ENCODE measurements at places on chromosomes 3 and 15.

GRCh38 chr3:127000119-127000518, 17.2 kb downstream of the PLXNA1 start:
- DNase-seq = no peak

DNA sequence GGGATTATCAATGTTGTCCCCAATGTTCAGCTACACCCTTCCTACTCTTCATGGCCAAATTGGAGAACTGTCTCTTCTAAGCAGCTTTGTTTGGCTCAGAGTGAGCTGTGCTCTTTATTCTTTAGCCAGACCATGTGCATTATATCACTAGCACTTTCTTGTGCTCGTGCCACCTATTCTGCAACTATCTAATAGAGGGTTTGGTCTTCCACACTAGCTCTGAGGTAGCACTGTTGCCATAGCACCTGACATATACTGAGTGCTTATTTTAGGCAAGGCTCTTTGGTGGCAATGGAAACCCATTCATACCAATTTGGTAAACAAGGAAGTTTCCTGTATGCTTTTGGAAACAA, 394.3 kb upstream of the C2CD4B start:
- DNase-seq = no peak

GRCh38 chr15:44501768-44502366, 35.1 kb upstream of the EIF3J start:
- DNase-seq = no peak

DNA sequence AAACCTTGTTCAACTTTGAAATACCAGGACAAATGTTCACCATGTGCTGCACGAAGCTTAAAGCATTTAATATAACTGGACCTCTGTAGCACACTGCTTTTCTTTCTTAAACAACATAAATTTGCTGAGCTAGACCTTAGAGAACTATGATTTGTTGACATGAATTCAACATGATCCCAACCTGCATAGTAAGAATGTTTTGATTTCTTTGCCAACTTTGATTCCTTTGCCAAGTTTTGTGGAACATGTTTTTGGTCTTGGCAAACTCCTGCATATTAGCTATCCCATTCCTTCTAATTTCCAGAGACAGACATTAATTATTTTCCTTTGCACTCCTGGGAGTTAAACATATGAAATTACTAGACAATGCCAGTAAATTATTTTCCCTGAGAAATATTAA, 197.2 kb upstream of the RBMS3 start:
- DNase-seq = no peak

GRCh38 chr15:76439542-76439941, 103.0 kb downstream of the ISL2 start:
- DNase-seq = no peak

DNA sequence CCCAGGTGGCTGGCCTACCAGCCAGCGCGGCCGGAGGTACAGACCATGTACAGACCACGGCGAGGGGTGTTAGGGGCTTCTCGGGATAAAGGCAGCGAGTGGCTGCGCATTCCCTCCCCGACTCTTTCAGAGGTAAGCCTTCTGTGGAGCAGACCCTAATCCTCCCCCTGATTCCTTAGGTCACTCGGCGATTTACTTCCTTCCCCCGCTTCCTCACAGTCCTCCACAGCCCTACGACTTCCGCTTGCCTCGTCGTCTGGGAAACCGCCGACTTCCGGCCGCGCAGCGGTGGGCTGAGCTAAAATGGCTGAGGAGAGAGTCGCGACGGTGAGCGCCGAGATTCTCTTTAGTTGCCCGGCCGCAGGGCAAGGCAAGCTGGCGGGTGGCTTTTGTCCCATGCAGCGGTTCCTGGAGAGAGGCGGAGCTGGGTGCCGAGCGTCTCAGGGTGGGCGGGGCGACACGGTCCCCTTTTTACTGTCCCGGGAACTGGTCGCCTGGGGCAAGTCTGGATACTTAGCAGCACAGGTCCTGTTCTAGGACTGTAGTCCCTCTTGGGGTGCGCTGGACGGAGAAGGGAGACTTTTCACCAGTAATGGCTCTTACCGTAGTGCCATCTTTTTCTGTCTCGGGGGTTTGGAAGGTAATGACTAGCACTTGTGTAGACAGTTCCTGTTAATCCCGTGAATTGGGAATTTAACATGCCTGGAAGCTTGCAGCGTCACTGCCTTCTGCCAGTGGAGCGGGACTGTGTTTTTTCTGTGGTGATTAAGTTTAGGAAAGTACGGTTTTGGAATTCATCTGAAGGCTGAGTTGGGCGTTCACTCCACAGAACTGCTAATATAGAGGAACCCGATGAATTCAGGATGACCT, at the start of the genes BBS4 and HIGD2B:
Gene BBS4, plus strand, starts transcription at position 283 of the 870 bp plus-strand sequence. Its CDS starts 21 bp downstream, at position 304.
Gene HIGD2B, minus strand, starts transcription at position 258 of the 870 bp plus-strand sequence. CDS start 9,808 bp downstream, outside the sequence.
- DNase-seq = peak; percentile 97

- DNase-seq = no peak
Observed at GRCh38 chr3:74115906-74116305, 491.2 kb upstream of the PDZRN3 start.

DNA sequence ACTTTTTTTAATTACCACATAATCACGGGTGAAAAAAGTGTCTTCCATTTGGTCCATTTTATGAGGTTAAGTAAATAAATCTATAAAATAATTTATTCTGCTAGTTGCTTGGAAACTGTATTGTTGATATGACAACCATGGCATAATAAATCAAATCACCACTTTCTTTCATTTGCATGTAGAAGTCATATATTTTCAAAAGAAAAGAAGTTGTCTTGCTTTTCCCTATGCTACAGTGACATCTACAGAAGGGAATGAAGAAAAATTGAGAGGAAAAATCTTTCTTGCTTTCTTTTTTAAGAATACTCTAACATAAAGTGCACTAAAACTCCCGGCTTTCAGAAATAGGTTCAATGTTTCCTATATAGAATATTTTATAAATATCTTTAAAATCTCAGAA, 228.5 kb downstream of the ZBBX start:
- DNase-seq = no peak

- DNase-seq = peak; percentile 81
Observed at GRCh38 chr3:51734572-51734907, 27.7 kb downstream of the GRM2 start.

DNA sequence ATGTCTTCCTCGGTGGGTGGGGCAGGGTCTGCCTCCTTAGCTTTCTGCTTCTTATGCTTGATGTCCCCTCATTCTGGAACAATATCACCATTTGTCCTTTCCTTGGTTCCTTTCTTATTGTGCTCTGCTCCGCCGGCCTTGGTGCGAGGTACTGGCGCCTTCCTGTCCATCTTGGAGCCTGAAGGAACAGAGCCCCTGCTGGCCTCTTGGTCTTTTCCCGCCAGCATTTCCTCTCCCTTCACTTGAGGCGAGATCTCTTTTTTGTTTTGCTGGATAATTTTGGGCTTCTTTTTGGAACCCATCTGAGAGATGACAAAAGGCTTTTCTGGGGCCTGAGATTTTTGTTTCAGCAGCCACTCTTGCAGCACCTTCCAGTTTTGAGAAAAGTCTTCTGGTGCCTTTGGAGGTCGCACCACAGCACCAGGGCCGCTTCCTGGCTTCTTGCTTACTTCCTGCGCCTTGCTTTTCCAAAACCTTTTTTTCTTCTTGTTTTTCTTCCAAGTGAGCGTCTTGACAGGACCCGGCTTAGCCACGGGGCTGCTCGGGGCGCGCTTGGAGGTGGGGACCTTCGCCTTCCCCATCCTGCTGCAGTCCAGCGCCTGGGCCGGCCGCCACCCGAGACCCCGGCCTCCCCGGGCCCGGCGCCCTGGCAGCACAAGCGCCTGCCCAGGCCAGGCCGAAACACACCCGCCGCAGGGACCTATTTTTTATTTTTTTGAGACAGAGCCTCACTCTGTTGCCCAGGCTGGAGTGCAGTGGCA, 127.1 kb downstream of the KLF13 start:
- DNase-seq = no peak

GRCh38 chr15:80216911-80217310, 35.1 kb downstream of the CTXND1 start:
- DNase-seq = no peak

DNA sequence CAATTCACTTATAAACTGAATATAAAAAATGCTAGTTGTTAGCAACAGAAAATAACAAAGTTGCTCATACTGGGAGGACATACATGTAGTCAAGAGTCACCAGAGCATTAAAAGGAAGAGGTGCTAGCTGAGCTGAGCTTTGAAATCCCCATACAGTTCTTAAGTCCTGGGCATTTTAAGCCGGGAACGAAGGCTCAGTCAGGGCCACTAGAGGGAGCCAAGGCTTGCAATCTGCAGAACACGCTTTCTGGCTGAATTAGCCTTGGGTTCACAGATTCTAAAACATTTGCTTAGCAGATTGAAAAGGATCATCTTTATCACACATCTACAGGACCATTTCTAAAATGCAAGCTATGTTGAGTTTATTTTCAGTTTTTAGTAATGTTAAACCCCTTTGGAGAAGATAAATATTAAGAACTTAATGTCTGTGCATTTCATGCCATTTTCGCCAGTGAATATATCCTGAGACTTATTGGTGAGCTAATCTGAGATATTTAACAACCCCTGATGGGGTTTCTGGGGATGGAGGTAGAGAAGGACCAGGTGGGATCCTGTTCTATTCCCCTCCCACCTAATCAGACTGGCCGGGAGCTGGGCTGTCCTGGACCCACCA, 26.3 kb upstream of the MNS1 start:
- peak; percentile 87 for DNase-seq

- no peak for DNase-seq
Observed at GRCh38 chr15:101044625-101045235, 125.6 kb downstream of the LRRK1 start.

DNA sequence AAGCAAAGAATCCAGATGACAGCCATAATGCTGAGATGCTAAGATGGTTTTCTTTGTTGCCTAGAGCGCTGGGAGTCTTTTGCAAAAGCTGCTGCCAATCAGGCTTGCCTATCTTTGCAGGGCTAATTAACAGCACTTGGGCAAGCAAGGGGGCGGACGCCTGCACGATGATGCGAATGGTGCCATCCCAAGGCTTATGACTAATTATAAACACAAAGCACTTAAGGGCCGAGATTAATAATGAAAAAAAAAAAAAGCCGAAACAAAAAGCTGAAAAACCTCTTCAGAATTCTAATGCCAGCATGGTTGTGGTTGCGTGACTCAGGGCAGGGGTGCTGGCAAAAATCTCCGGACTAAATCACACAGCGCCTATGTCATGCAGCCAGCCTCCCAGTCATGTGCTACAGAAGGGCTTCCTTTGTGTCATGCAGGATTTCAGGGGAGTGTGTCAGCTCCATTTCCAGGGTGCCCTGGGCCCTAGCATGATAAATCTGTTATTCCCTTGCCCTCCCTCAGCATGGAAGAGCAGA, 185.0 kb upstream of the ANKRD28 start:
- no peak for DNase-seq

DNA sequence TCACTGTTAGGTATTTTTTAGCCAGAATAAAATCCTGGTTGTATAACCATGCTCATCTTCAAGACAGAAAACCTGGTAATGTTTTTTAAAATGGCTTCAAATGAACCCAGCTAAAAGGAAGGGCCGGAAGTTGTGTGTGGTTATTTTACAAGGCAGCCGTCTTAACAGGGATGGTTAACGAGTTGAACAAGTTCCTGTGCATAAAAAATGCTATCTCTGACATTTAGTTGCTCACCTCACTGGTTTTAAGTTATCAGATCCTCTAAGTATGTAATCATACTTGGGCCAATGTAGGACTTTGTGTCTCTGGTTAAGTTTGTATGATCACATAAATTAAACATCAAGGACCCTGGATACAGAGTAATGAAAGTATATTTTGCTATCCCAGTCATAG, 2.1 kb downstream of the ATP11B start:
- DNase-seq = peak; percentile 85

- DNase-seq = no peak
Observed at GRCh38 chr15:82165948-82166376, 96.6 kb downstream of the EFL1 start.

- DNase-seq = no peak
Observed at GRCh38 chr3:9767418-9767817, 2.3 kb downstream of the CAMK1 start.

DNA sequence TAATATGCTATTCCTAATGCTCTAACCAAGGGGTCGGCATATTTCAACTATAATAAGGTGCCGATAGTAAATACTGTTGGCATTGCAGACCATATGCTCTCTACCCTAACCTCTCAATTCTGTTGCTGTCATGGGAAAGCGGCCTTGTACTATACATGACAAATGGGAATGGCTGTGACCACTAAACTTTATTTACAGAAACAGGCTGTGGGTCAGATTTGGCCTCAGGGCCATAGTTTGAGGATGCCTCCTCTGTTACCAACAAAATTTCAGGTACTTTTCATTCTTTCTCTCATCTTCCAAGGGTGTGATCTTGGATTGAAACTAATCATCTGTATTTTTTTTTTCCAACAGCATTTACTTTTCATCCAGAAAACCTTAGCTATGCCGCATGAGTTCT, 242.0 kb downstream of the MAGI1 start:
- DNase-seq = no peak

GRCh38 chr3:192897005-192897404, 20.7 kb downstream of the MB21D2 start:
- DNase-seq = no peak

DNA sequence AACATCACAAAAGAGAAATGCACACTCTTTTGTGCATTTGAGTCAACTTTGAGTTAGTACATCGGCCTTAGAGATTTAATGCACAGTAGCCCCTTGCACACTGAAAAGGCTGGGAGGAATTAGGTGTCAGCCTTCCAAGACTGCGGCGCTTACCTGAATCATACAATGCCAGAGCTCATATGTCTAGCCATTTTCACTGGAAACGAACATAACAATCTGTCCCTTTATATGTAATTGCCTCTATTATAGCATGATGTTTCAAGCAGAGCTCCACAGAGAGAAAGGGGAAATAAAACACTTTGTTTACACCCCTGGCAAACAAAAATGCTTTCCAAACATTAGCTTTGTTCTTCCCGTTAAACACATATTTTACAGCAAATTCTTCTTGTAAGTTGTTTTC, 315.7 kb upstream of the SLCO3A1 start:
- DNase-seq = no peak

GRCh38 chr3:24365168-24365567, 129.5 kb downstream of the THRB start:
- DNase-seq = no peak

- no peak for DNase-seq
Observed at GRCh38 chr3:10085738-10086137, 22.3 kb downstream of the FANCD2OS start.

DNA sequence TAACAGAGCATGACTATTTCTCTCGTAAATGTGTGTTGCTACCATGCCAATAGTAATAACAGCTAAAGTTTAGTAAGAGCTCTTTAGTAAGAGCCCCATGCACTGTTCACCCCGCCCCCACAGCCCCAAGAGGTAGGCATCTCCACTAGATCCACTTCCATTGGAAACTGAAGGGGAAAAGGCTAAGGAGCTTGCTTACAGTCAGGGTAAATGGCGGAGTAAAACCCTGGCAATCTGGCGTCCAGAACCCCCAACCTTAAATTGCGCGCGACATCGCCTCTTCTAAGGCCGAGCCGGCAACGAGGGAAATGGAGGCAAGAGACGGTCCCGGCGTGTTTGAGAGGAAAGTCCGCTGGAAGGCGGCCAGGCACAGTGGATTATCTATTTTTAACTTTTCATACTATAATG, 654 bp upstream of the C3orf38 start:
- DNase-seq = no peak
